ENCODE measurements at places on chromosomes 12 and 14.

DNA sequence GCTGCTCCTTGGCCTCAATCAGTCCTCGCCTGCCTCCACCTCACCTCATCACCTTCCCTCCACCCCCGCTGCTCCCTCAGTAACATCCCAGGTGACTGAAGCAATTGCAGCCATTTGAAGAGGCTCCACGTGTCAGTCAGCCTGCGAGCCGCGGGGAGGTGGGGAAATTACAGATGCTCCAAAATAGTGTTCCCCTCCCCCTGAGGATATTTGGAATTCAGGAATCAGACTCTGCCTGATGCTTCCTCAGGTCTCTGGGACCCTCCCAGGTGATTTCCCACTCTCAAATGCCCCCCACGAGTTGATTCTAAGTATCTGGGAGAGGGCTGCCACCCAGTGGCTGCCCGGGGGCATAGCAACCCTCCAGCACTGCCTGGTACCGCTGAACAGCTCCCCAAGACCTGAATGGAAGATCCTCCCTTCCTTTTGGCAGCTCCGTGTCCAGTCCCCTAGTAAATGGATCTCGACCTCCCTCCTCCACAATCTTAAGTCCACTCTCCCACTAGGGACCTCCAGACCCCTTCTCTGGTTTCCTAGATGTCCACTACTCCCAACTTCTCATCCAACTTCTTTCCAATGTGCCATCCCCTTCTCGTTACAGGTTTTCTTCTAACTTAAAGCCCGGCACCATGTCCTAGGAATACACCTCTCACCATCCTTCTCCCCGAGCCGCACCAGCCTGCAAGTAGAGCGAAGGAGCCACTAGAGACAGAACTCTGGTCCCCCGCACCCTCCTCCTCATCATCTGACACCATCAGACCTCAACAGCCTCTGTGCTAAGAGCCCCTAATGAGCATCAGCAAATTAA is 1.4 kb upstream of the ASIC1 start:
- DNase-seq = no peak

DNA sequence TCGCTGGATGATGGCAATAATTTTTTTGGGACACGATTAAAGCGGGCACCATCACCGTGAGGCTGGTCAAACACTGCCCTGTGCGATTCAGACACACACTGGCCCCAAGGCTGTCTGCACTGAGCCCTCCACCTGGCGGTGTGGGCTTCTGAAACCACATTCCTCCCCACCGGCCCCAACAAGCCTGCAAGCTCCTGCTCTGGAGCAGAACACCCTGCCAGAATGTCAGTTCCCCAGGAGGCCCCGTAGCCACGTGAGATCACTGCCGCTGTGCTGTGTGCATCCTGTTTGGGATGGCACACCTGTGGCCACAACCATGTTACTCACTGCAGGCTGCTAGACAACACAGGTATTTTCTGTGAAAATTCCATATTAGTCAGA is 7.9 kb downstream of the GSC start:
- DNase-seq = no peak

GRCh38 chr14:24366413-24366720 is 1.6 kb upstream of the NFATC4 start:
- DNase-seq = no peak

- no peak for DNase-seq
Observed at GRCh38 chr12:52156757-52157565, 34.9 kb downstream of the KRT80 start.

GRCh38 chr12:106919910-106920544 is 35.7 kb upstream of the TMEM263 start:
- DNase-seq = no peak

- no peak for DNase-seq
Observed at GRCh38 chr14:93725002-93725582, 63.2 kb downstream of the PRIMA1 start.

- DNase-seq = peak; percentile 27
Observed at GRCh38 chr14:89720741-89721729, 233.5 kb downstream of the EFCAB11 start.

Measured in C1 segment of cervical spinal cord (tissue), 14 donors.